ENCODE measurements at places on chromosomes 1 and 21.

GRCh38 chr1:3992103-3992556 lies 92.1 kb upstream of the C1orf174 start:
- ATAC-seq: no peak

- no peak for ATAC-seq
Observed at GRCh38 chr1:246609632-246610031, 43.4 kb downstream of the CNST start.

- no peak for ATAC-seq
Observed at GRCh38 chr1:26771285-26771642, 16.5 kb upstream of the PIGV start.

DNA sequence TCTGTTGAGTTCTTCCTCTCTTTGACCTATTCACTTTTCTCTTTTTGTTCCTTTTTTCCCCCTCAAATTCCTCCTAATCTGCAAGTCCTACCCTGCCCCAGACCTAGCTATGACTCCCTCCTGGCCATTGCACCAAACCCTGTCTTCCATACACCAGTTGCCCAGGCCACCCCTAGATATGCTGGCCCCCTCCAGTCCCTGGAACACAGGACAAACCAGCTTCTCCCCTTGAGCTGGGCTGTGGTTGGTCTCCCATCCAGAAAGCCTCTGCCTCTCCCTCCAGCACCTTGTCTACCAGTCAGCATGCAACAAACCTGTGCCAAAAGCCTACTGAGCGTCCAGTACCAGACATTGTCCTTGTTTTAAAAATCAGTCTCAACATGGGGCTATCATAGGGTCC lies 59.4 kb downstream of the ELK4 start:
- ATAC-seq: no peak

- ATAC-seq: no peak
Observed at GRCh38 chr1:81032973-81033425, 767.7 kb upstream of the ADGRL2 start.

DNA sequence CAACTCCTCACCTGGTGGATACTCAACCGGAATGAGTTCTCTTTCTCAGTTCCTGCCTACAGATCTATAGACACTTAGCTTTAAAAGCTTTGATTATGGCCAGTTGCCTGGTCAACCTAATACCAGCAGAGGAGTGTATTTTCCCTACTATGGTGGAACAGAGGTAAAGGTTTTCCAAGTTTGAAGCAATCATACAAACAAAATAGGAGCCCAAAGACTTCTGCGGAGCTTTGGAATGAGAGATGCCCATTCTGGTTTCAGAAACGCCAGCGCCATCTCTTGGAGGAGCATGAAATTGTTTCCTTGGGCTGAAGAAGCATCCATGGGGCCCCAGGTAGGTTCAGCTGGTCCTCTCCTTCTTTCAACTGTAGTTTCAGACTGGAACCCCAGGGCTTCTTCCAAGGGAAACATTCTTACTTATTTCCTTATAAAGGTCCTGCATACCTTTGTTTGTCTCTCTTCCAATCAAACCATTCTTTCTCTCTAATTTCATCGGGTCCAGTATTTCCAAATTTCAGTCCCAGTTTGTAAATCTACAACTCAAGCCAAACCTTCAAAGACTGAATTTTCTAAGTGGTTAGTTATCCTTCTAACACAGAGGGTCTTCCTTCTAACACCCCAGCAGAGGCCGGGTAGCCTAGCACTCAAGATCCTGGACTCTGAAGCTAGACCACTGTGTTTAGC lies 95.9 kb downstream of the KCNJ15 start:
- ATAC-seq: no peak

All from stimulated activated memory B cell treated with anti-CD40 and anti-IgM and Interleukin-4, amounts not matched to agents 10 μg/mL and 1 μg/mL and 100 μg/mL, for 72 hours (primary cell).